ENCODE measurements at places on chromosomes 5 and 9.

DNA sequence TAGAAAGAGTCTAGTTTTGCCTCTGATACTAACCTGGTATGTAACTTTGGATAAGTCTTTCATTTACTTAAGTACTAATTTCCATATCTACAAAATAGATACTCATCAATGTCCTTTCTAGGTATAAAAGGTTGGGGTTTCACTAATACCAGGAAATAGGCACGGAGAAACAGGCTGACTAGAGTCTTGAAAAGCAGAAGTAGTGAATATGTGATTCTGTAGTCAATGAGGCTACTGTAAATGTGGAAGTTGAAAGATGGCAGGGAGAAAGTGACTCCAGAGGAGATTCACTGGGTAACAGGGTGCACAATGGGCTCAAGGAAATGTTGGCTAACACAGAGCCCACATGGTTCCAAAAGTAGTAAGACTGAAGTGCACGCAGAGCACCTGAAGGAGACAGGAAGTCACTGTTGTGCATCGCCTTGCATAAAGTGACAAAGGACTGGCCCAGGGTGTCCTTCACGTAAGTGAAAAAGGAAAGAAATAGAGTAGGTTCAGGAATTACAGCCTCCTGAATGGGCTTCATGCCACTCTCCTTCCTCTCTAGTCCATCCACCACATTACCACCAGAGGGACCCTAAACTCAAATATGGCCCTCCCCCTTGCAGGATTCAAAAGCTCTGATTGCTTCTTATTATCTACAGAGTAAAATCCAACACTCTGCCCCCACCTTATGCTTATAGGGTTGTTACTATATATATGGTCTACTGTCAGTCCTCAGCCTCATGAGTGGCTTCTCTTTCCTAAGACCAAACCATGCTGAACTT lies 288.0 kb upstream of the SMARCA2 start:
- no peak for DNase-seq

- no peak for DNase-seq
Observed at GRCh38 chr5:17187011-17187785, 30.2 kb upstream of the BASP1 start.

- DNase-seq: no peak
Observed at GRCh38 chr9:74125941-74126340, 371.2 kb upstream of the RORB start.

DNA sequence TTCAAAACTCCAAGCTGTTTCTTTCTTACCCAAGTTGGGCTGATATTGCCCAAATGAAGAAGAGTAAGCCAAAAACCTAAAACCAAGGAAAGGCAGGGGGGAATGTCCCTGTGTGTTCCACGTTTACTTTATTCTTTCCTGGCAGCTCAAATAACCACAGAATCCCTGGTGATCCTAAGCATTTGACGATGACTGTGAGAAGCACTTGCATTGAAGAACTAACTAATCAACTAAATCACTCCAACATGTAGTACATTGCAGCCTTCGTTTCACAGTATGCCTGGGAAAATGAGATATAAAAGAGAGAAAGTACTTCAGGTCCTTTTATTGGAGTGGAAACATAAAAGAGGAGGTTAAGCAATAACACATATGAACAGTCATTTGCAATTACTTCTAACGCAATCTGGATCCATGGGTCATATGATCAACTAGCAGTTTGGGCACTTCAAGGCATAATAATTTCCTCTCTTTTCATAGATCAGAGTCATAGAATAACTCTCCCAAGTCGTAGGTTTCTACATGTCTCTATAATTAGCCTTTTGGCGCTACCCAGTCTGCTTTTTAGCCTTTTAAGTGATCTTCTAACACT lies 338.4 kb downstream of the TMEM167A start:
- no peak for DNase-seq

DNA sequence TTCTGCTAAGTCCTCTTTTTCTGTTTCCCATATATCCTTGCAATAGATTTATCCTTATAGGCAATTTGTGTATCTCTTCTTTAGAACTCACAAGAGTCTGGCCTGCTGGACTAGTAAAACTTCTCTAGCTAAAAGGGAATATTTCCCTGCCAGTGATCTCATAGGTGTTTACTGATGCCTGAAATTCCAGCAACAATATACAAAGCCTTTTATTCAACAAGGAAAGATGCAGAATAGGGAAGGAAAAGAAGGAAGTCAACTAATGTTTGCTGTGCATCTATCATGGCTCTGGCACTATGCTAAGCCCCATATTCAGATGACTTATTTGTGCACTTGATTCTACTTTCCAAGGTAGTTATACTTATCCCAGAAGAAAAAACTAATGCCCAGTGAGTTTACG lies 160.0 kb upstream of the DMRTA1 start:
- DNase-seq: no peak

GRCh38 chr5:68339921-68340321 lies 124.4 kb downstream of the PIK3R1 start:
- no peak for DNase-seq
